Effector memory CD8-positive, alpha-beta T cell (primary cell): ENCODE measurements at places on chromosomes 11 and 22.

DNA sequence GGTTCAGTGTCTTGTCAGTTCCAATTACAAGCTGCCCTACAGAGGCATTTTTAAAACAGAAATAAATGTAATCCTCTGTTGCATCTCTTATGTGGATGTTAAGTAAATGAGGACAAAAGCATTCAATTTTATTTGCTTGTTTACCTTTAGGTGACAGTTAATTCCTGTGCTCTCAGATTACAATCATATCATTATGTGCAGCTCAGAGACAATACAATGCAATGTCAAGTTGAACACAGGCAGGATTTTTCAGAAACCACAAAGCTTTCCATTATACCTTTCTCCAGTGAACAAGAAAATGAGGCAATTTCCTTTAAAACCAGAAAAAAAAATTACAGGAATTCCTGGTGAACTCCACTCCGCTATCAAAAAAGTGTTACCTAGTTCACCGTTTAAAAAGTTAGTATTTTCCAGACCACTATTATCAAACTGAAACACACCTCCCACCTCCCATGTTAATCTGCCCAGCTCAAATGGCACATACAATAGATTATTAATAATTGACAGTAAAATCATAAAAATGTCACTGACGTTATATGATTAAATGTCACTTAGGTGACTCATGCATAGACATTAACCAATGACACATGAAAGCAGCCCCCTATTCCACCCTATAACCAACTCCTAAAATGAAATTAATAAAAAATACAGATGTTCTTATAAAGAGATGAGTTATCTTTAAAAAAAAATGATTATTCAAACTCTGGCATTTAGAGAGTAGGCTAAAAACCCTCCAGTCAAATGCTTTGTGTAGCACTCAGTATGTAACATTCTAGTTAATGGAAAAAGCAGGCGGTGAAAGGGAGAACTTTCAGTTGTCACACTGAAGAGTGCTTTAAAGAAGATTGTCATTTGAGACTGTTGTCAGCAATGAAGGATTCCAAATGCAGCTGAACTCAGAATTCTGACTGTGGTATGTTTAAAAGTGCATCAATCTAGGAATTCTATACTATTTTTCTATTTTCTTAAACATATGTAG is 98.6 kb downstream of the MUC15 start:
- DNase-seq = no peak
- H3K4me3 ChIP-seq = no peak overlapping the region
- H3K36me3 ChIP-seq = no peaks in the 10 kb centered on the region
- no peak overlapping the region for H3K27ac ChIP-seq

DNA sequence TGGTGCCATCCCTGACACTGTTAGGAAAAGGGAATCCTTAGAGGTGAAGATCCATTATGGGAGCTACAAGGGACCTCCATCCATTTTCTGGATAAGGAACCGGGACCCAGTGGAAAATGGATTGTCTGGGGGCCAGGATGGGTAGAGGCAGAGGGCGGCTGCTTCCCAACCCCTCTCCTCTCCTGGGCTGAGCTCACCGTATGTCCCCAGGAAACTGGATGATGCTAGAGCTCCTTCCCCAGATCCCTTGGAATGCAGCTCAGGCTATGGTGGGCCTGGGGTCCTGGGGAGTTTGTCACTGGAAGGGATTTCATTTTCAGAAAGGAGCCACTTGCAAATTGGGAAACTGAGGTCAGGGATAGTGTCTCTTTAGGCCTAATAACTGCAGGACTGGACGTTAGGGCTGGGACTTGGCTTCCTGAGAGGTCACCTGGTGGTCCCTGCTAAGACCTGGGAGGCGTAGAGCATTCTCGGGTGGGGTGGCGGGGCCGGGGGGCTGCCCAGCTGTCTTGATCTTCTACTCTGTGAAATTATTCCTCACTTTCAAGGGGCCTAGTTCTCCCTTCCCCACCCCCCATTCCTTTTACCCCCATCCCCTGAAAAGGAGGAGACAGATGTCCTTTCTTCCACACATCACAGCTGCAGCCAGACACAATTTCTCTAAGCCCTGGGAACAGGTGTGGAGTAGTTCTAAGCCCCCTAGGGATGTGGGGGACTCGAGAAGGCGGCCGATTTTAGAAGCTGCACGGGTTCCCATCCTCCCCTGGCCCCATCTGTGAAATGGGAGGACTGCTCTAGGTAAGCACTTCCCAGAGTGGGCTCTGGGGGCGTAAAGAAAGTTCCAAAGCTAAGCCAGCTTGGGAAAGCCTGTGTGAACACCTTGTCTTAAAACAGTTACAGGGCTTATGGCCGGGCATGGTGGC is 99.8 kb downstream of the PKNOX2 start:
- no peak overlapping the region for H3K4me3 ChIP-seq
- DNase-seq = no peak
- peaks cover 100% of the 10 kb centered on the region for H3K27me3 ChIP-seq
- H3K36me3 ChIP-seq = no peaks in the 10 kb centered on the region

GRCh38 chr11:40219401-40219800 is 1240.1 kb downstream of the LRRC4C start:
- no peaks in the 10 kb centered on the region for H3K27me3 ChIP-seq
- no peaks in the 10 kb centered on the region for H3K4me1 ChIP-seq
- no peak overlapping the region for H3K4me3 ChIP-seq
- H3K27ac ChIP-seq = no peak overlapping the region

- no peak overlapping the region for H3K4me3 ChIP-seq
- no peak for DNase-seq
- H3K36me3 ChIP-seq = peaks cover 73% of the 10 kb centered on the region
- no peak overlapping the region for H3K27ac ChIP-seq
Measured at GRCh38 chr22:17101475-17102296, 16.9 kb downstream of the IL17RA start.

DNA sequence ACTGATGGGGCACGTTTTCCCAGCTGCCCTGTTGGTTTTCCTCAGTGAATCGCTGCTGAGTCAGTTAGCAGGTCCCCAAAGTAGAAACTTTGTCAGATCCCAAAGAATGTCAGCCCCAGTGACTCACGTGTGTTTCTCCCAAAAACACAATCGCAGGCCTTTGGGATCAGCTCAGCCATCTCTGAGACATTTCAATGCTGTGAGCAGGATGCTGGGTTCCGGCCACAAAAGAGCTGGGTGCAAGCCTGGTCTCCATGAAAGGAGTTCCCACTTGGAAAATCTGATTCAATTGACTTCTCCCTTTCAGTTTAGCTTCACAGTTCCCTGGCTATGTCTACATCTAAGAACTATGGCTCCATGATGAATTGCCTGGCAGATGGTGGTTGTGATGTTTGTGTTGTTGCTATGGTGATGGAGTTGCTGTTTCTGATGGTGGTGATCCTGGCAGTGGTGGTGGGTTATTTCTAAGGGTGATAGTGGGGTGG is 28.0 kb downstream of the MYEOV start:
- H3K27ac ChIP-seq = no peak overlapping the region
- no peak overlapping the region for H3K4me3 ChIP-seq
- no peak for DNase-seq

DNA sequence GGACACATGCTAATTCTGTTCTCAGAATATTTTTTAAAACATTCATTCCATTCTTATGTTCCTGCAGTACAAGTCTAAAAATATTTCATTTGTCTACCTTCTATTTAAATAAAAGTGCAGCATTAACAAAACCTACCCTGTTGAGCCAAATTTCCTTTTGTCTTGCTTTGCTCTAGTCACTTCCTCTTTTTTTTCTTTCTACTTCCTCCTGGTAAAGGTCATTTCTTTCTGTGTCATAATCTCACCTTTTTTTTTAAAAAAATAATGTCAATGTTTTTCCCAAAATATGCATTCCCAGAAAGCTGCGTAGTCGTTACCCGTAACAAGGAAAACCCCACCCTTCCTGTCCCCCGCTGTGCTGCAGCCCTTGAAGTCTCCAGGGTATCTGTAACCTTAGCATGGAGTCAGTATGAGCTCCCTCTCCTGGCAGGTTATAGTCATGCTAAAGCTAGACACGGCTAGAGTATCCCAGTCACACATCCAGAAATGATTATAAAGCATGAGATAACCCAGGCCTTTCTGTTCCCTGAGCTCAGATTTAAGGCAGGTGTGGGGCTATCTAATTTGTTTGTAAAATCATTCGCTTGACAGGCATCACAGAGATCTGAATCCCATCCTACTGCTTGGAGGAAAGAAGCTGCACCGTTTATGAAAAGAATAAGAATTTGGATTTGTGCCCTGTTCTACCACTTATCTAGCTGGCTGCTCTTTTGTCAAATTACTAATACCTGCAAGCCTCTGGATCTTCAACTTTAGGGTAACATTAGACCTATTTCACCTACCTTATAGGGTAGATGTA is 51.1 kb upstream of the EED start:
- H3K4me1 ChIP-seq = peaks cover 15% of the 10 kb centered on the region
- peak overlapping the region; percentile 8 for H3K27ac ChIP-seq
- H3K27me3 ChIP-seq = no peaks in the 10 kb centered on the region
- no peaks in the 10 kb centered on the region for H3K36me3 ChIP-seq
- peak overlapping the region; percentile 70 for H3K4me3 ChIP-seq

- peaks cover 5% of the 10 kb centered on the region for H3K27me3 ChIP-seq
- H3K4me1 ChIP-seq = no peaks in the 10 kb centered on the region
- no peak for DNase-seq
- H3K4me3 ChIP-seq = no peak overlapping the region
Measured at GRCh38 chr22:38074181-38075104, 9.5 kb downstream of the SLC16A8 start.

GRCh38 chr11:2724653-2725367 is 25.0 kb upstream of the KCNQ1OT1 start:
- H3K27me3 ChIP-seq = no peaks in the 10 kb centered on the region
- DNase-seq = no peak
- no peak overlapping the region for H3K27ac ChIP-seq

DNA sequence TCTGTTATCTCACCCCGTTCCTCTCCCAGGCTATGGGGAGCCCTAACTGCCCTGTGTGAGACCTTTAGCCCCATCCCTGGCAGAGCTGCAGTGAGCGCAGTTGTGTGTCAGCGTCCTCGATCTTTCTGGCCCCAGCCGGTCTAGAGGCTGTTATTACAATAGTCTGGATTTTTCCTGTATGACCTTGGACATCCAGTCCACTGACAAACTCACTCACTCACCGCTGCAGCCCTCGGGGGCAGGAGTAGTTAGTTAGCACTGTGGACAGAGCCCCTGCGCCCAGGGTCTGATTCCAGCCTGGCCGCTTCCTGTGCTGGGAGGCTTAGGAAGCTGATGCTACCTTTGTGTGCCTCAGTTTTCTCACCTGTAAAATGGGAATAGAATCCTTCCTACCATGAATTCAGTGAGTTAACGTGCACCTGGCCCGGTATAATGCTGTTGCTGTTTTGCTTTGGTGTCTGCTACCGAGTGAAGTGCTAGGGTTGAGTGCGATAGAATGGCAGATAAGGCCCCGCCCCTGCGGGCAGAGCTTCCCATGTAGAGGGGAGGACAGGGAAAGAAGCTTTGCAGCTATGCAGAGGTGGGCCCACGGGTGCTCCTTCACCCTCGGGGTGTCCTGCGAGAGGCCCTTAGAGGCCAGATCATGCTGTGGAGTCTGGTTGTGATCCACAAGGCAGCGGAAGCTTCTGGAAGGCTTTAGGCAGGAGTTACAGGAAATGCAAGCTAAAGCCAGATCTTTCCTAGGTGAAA is 3.0 kb downstream of the LRP5 start:
- peaks cover 13% of the 10 kb centered on the region for H3K4me1 ChIP-seq
- H3K4me3 ChIP-seq = no peak overlapping the region
- no peak for DNase-seq
- no peaks in the 10 kb centered on the region for H3K36me3 ChIP-seq

- no peaks in the 10 kb centered on the region for H3K27me3 ChIP-seq
- H3K36me3 ChIP-seq = peaks cover 21% of the 10 kb centered on the region
- H3K27ac ChIP-seq = no peak overlapping the region
- H3K4me3 ChIP-seq = no peak overlapping the region
- DNase-seq = no peak
Measured at GRCh38 chr11:73851046-73851764, 25.4 kb downstream of the COA4 start.

- H3K27ac ChIP-seq = no peak overlapping the region
- no peaks in the 10 kb centered on the region for H3K27me3 ChIP-seq
- DNase-seq = no peak
- H3K36me3 ChIP-seq = no peaks in the 10 kb centered on the region
- no peaks in the 10 kb centered on the region for H3K4me1 ChIP-seq
Measured at GRCh38 chr11:39220501-39221230, 2238.8 kb downstream of the LRRC4C start.
